ENCODE measurements at places on chromosomes 1 and 21. TPM values are rescaled to one million over a fixed set of nuclear protein-coding genes. Genes with fewer than 3 reads are reported as not detected.

Gene TRIM67
- 24.1 TPM for total RNA-seq

Gene CCDC185
- total RNA-seq, result not detected

Gene DNAJC6
- total RNA-seq, result 120 TPM

Gene OXCT2
- 0.82 TPM for total RNA-seq

Gene PIK3C2B
- total RNA-seq, result 24.5 TPM

Gene AK5
- 40.4 TPM for total RNA-seq

Gene PROX1
- 6.5 TPM for total RNA-seq

Gene DNAH14
- 37.5 TPM for total RNA-seq

Gene MYCL
- 9.4 TPM for total RNA-seq

Gene NECTIN4
- not detected for total RNA-seq

Gene TCHH
- under 0.01 TPM for total RNA-seq

Gene PRR9
- not detected for total RNA-seq

Gene GBP6
- under 0.01 TPM for total RNA-seq

Gene CAMTA1
- 127 TPM for total RNA-seq

Gene TTC24
- total RNA-seq, result not detected

Gene AMY2B
- 146 TPM for total RNA-seq

Gene MCL1
- 110 TPM for total RNA-seq

Gene OR2T11
- not detected for total RNA-seq

Gene KCNQ4
- total RNA-seq, result 1.2 TPM

Gene PKP1
- under 0.01 TPM for total RNA-seq

Gene RSBN1
- total RNA-seq, result 66.0 TPM

Gene RAB4A
- 38.7 TPM for total RNA-seq

Gene RCAN3
- total RNA-seq, result 16.3 TPM

Gene TENT5C
- 4.9 TPM for total RNA-seq

Gene RPF1
- total RNA-seq, result 28.5 TPM

Gene LACTBL1
- total RNA-seq, result not detected

Gene LYPD8
- total RNA-seq, result not detected

Gene FCER1G
- 2.0 TPM for total RNA-seq

Gene FAM72B
- 0.82 TPM for total RNA-seq

Gene LRRIQ3
- 0.82 TPM for total RNA-seq

Gene COL11A1
- total RNA-seq, result 20.0 TPM

Gene PTPN7
- total RNA-seq, result not detected

Gene L1TD1
- total RNA-seq, result 0.41 TPM

Gene MCOLN3
- not detected for total RNA-seq

Gene BARHL2
- total RNA-seq, result under 0.01 TPM

Gene AQP10
- not detected for total RNA-seq

Gene PPM1J
- 4.1 TPM for total RNA-seq

Gene EPB41
- 46.9 TPM for total RNA-seq

Gene CD1C
- total RNA-seq, result under 0.01 TPM

Gene SYT6
- total RNA-seq, result 12.6 TPM

Gene CRP
- not detected for total RNA-seq

Gene TNN
- total RNA-seq, result 0.82 TPM

Gene RUNX1
- 0.41 TPM for total RNA-seq

Gene CFAP57
- total RNA-seq, result 0.82 TPM

Gene POGK
- 62.4 TPM for total RNA-seq

Gene KPRP
- not detected for total RNA-seq

Gene EPHA2
- total RNA-seq, result 1.2 TPM

Gene RAB7B
- total RNA-seq, result under 0.01 TPM

Gene OPRD1
- total RNA-seq, result 0.82 TPM
